Motor neuron (in vitro differentiated cells): ENCODE measurements at places on chromosomes 2 and 18. TPM values are rescaled to one million over a fixed set of nuclear protein-coding genes. Genes with fewer than 3 reads are reported as not detected.
A peak's percentile ranks its signal among the peaks of the same experiment; 100 is the strongest.

- no peak for ATAC-seq
Measured at GRCh38 chr2:20076757-20077156, 25.3 kb upstream of the LAPTM4A start.

GRCh38 chr18:70382017-70382416 lies 93.2 kb downstream of the SOCS6 start:
- no peak for ATAC-seq

GRCh38 chr2:5520463-5520972 lies 171.7 kb upstream of the SOX11 start:
- ATAC-seq: no peak

DNA sequence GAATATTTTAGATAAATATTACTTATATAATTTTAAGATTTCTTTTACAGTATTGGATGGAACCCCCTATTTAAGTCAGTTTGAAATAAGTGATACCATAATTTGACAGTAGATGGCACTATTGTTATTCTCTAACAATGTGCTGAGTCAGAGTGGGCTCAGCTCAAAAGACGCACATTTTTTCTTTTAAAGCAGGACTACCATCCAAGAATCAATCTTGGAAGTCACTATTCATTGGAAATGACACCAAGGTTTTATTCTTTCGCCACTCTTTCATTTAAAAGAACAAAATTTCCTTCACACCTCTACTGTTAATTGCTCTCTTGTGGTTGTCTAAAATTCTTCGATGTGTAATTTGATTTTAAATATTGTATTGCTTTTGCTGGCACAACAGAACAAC lies 32.6 kb upstream of the SPAG16 start:
- ATAC-seq: peak; percentile 76

- no peak for ATAC-seq
Measured at GRCh38 chr18:79540161-79540903, 139.3 kb upstream of the CTDP1 start.

DNA sequence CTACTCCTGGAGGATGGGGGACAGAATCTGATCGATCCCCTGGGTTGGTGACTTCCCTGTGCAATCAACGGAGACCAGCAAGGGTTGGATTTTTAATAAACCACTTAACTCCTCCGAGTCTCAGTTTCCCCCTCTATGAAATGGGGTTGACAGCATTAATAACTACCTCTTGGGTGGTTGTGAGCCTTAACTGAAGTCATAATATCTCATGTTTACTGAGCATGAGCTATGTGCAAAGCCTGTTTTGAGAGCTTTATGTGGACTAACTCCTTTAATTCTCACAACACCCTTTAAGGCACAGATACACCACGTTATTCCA lies 844 bp downstream of the PROC start:
- no peak for ATAC-seq

Gene MPP4
- total RNA-seq: 0.08 and 0.23 TPM in 2 replicates

Gene FBXO36
- 3.4 and 3.5 TPM in 2 replicates for total RNA-seq
